Liver (tissue), 10 donors: ENCODE measurements at places on chromosomes 11 and 22. TPM values are rescaled to one million over a fixed set of nuclear protein-coding genes. Genes with fewer than 3 reads are reported as not detected.

The DUSP8 gene
- 0.33 TPM for polyA plus RNA-seq

The NXPE1 gene
- polyA plus RNA-seq = not detected

The TLCD5 gene
- polyA plus RNA-seq = 0.31 TPM

The TBX10 gene
- 0.12 TPM for polyA plus RNA-seq

The ARVCF gene
- 10.6 TPM for polyA plus RNA-seq

The HSPB2 gene
- polyA plus RNA-seq = 0.85 TPM

The CDC42EP1 gene
- polyA plus RNA-seq = 43.6 TPM

The RASL10A gene
- polyA plus RNA-seq = 0.10 TPM

The OR51G2 gene
- polyA plus RNA-seq = not detected

The OR8G1 gene
- not detected for polyA plus RNA-seq

The HPX gene
- polyA plus RNA-seq = 6,171 TPM

The SYCE3 gene
- 0.45 TPM for polyA plus RNA-seq

DNA sequence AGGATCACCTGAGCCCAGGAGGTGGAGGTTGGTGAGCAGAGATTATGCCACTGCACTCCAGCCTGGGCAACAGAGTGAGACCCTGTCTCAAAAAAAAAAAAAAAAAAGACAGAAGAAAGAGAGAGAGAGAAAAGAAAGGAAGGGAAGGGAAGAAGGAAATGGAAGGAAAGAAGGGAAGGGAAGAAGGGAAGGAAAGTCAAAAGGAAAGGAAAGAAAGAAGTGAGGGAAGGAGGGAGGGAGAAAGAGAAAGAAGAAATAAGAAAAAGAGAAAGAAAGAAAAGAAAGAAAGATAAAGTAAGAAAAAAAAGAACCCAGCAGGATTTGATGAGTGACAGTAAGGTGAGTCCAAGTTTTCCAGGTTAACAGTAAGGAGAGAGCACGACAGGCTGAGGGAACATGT, 19.6 kb downstream of the WBP2NL start:
- no peaks in the 10 kb centered on the region for H3K4me1 ChIP-seq
- no peak for DNase-seq
- no peak overlapping the region for H3K4me3 ChIP-seq
- no peak overlapping the region for H3K27ac ChIP-seq

GRCh38 chr11:75797792-75798191, 17.2 kb upstream of the UVRAG start:
- peaks cover 36% of the 10 kb centered on the region for H3K4me1 ChIP-seq
- H3K27me3 ChIP-seq = no peaks in the 10 kb centered on the region
- no peak overlapping the region for H3K4me3 ChIP-seq

DNA sequence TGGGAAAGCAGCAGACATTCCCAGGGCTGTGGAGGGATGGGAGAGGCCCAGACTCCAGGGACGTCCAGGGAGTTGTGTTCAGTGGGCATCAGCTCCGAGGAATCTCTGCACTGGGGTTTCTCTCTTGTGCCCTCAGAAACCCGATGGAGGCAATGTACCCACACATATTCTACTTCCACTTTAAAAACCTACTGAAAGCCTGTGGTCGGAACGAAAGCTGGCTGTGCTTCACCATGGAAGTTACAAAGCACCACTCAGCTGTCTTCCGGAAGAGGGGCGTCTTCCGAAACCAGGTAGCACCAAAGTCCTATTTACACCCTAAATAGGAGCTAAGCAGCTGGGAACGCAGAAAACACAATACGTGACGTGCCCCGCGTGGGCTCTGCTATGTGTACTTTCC, 8.3 kb downstream of the APOBEC3D start:
- H3K27ac ChIP-seq = no peak overlapping the region
- H3K4me1 ChIP-seq = no peaks in the 10 kb centered on the region
- H3K4me3 ChIP-seq = no peak overlapping the region
- no peak for DNase-seq
- no peaks in the 10 kb centered on the region for H3K27me3 ChIP-seq
- no peaks in the 10 kb centered on the region for H3K36me3 ChIP-seq

- H3K27ac ChIP-seq = no peak overlapping the region
These were observed 45.6 kb downstream of the BTG4 start for GRCh38 chr11:111466615-111467014.

- no peak overlapping the region for H3K27ac ChIP-seq
- H3K36me3 ChIP-seq = no peaks in the 10 kb centered on the region
- no peaks in the 10 kb centered on the region for H3K27me3 ChIP-seq
- DNase-seq = no peak
These were observed 5.9 kb upstream of the PHF21A start for GRCh38 chr11:46127150-46127638.

DNA sequence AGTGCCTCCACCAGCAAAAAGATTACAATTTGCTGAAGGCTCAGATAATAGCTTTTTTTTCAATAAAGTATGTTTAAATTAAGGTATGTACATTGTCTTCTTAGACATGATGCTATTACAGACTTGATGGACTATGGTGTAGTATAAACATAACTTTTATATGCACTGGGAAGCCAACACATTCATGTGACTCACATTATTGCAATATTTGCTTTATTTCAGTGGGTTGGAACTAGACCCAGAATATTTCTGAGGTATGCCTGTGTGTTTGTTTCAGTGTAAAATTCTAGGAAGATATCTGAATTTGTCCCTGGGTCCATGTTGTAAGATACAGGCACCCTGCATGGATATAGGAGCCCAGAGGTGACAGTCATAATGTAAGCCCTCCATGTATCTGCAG, 120.0 kb upstream of the BDNF start:
- H3K27ac ChIP-seq = no peak overlapping the region
- H3K4me1 ChIP-seq = no peaks in the 10 kb centered on the region
- H3K27me3 ChIP-seq = no peaks in the 10 kb centered on the region
- no peaks in the 10 kb centered on the region for H3K36me3 ChIP-seq
- H3K4me3 ChIP-seq = no peak overlapping the region
- DNase-seq = no peak

- DNase-seq = no peak
- no peaks in the 10 kb centered on the region for H3K4me1 ChIP-seq
- no peaks in the 10 kb centered on the region for H3K27me3 ChIP-seq
- no peak overlapping the region for H3K4me3 ChIP-seq
- no peaks in the 10 kb centered on the region for H3K36me3 ChIP-seq
- H3K27ac ChIP-seq = no peak overlapping the region
These were observed 6.7 kb downstream of the TRIM29 start for GRCh38 chr11:120130991-120131760.

DNA sequence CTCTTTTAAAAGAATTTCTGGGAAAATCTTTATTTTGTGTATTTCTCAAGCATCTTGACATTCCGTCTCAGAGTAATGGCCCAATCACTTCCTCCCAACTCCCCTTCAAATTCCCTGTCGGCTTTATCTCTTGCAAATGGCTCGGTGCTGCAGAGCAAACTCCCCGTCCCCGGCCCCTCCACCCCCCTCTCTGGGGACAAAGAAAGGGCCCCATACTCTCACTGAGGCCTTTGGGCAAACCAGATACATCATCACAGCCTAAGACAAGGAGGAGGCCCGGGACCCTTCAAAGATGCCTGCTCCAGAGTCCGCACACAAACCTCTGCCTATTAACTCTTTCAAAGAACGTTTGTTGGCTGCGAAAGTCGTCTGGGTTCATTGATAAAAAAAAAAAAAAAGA, 3.9 kb upstream of the SMIM38 start:
- no peaks in the 10 kb centered on the region for H3K4me1 ChIP-seq
- no peak overlapping the region for H3K4me3 ChIP-seq
- no peaks in the 10 kb centered on the region for H3K36me3 ChIP-seq

GRCh38 chr22:27718186-27719035, 83.1 kb downstream of the MN1 start:
- no peaks in the 10 kb centered on the region for H3K36me3 ChIP-seq
- H3K27me3 ChIP-seq = no peaks in the 10 kb centered on the region
- H3K4me1 ChIP-seq = no peaks in the 10 kb centered on the region
- H3K27ac ChIP-seq = no peak overlapping the region
- H3K4me3 ChIP-seq = no peak overlapping the region

DNA sequence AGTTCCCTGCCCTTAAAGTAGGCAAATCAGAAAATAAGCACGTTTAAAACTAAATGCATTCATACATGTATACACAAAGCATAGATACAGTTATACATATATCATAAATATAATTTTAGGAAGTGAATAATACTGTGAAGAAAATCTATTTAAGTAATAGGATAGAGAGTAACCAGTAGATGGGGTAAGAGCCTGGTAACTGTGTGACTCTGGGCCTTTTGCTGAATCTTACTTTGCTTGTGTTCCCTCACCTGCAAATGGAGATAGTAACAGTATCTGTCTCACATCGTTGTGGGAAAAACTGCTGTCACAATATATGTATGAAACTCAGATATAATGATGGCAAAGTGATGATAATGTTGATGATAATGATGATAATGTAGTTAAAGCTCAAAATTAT, 29.9 kb downstream of the MS4A2 start:
- no peaks in the 10 kb centered on the region for H3K4me1 ChIP-seq
- no peak overlapping the region for H3K4me3 ChIP-seq
- no peak for DNase-seq
- H3K36me3 ChIP-seq = no peaks in the 10 kb centered on the region
- no peaks in the 10 kb centered on the region for H3K27me3 ChIP-seq

DNA sequence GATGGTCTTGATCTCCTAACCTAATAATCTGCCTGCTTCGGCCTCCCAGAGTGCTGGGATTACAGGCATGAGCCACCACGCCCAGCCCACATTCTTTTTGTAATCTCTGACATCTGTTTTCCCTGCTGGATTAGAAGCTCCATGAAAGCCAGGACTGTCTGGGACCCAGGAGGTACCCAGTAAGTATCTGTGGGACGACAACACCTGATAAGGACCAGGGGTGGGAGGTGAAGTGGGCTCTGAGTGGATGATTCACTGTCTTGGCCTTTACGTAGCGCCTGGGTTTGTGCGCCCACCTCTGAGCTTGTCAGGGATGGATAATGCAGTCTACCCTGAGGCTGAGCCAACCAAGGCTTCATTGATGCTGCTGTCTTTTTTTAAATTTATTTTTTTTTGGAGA, 118.8 kb downstream of the ABTB2 start:
- H3K4me1 ChIP-seq = peaks cover 11% of the 10 kb centered on the region
- no peaks in the 10 kb centered on the region for H3K27me3 ChIP-seq
- H3K4me3 ChIP-seq = no peak overlapping the region

DNA sequence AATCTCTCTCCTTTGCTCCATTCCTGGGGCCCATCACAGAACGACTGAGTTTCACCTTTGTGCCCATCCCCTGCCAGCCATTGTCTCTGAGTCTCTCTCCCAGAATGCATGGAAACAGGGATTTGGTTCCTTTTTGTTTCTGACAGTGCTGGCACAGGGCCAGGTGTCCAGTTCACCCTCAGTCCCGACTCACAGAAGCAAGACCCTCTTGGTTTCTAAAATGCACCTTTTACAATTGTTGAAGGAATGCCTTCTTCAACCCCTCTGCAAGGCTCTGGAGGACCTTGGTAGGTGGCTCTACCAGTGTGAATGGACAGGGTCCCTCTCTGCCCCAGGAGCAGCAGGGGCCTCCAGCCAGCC, 5.1 kb upstream of the MYEOV start:
- H3K4me3 ChIP-seq = no peak overlapping the region
- no peak for DNase-seq
- no peak overlapping the region for H3K27ac ChIP-seq
- no peaks in the 10 kb centered on the region for H3K27me3 ChIP-seq
- H3K36me3 ChIP-seq = no peaks in the 10 kb centered on the region
- H3K4me1 ChIP-seq = peaks cover 11% of the 10 kb centered on the region

DNA sequence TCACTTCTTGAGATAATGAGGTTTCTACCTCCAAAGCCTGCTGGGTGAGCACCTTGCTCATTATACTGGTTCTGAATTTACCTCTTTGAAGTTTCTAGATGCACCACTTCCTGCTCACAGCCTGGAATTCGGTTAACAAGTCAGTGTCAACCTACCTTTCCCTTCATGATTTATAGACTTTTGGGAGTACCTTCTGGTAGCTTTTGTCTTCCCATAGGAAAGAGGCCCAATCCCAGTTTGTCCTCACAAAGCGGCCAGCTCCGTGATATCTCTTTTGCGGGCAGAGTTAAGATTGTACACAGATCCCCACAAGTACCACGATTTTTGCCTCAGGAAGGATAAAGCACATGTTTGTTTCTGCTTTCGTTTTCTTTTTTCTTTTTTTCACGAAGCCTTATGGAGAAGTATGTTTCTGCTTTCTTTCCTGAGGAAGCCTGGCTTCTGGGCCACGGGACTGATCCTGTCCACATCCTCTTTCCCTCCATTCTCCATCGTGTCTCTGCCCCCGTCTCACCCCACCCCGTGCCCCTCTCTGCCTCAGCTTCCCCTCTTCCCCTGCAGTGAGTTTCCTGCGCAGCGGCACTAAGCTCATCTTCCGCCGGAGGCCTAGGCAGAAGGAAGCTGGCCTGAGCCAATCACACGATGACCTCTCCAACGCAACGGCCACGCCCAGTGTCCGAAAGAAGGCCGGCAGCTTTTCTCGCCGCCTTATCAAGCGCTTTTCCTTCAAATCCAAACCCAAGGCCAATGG, 5.7 kb upstream of the HINFP start:
- peaks cover 3% of the 10 kb centered on the region for H3K4me1 ChIP-seq
- H3K27me3 ChIP-seq = no peaks in the 10 kb centered on the region
- H3K4me3 ChIP-seq = no peak overlapping the region
- peaks cover 12% of the 10 kb centered on the region for H3K36me3 ChIP-seq

DNA sequence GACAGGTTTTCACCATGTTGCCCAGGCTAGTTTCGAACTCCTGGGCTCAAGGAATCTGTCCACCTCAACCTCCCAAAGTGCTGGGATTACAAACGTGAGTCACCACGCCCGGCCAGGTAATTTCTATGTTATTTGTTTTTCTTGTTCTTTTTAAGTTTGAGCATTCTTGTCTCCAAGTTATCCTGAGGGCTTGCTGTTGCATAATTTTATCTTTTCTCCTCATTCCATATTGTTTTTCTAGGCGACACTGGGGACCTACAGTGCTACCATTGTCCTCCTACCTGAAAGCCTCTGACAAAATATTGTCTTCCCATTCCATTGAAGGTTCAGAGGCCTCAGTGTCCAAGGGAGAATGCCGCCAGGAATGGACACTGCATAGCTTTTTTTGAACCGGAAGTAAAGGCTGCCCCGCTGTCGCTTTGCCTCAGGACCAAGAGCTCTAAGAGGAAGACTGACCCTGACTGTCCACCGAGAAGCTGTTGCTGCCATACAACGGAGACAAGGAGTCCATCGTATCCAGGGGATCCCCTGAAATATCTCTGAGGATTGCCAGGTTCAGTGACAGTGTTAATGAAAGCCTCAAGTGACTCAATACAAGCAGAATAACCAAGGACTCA, 9.7 kb downstream of the AP5B1 start:
- no peak overlapping the region for H3K4me3 ChIP-seq
- no peak overlapping the region for H3K27ac ChIP-seq
- no peak for DNase-seq

GRCh38 chr11:75475767-75476650, 43.0 kb upstream of the KLHL35 start:
- H3K36me3 ChIP-seq = no peaks in the 10 kb centered on the region
- H3K27me3 ChIP-seq = no peaks in the 10 kb centered on the region
- H3K27ac ChIP-seq = peak overlapping the region; percentile 49
- H3K4me3 ChIP-seq = no peak overlapping the region
- peaks cover 2% of the 10 kb centered on the region for H3K4me1 ChIP-seq
- no peak for DNase-seq

GRCh38 chr11:57800444-57801182, 39.0 kb downstream of the CTNND1 start:
- H3K36me3 ChIP-seq = peaks cover 50% of the 10 kb centered on the region
- peaks cover 11% of the 10 kb centered on the region for H3K4me1 ChIP-seq
- peak overlapping the region; percentile 9 for H3K27ac ChIP-seq
- no peak overlapping the region for H3K4me3 ChIP-seq
